ENCODE measurements at places on chromosomes 11 and 22.

GRCh38 chr11:35150454-35150853 is 11.5 kb downstream of the CD44 start:
- DNase-seq, result no peak

DNA sequence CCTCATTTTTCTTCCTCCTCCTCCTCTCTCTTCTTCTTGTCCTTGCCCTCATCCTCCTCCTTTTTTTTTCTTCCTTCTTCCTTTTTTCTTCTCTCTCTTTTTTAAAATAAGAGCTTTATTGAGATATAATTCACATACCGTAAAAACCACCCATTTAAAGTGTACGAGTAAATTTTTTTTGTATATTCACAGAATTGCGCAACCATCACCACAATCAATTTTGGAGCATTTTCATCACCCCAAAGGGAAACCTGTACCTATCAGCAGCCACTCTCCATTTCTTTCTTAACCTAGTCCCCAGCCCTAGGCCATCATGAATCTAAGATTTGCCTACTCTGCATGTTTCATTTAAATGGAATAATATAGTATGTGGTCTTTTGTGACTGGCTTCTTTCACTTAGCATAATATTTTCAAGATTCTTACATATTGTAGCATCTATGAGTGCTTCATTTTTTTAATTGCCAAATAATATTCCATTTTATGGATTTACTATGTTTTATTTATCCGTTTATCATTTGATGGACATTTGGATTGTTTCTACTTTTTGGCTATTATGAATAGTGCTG is 35.0 kb downstream of the CAT start:
- no peak for DNase-seq

DNA sequence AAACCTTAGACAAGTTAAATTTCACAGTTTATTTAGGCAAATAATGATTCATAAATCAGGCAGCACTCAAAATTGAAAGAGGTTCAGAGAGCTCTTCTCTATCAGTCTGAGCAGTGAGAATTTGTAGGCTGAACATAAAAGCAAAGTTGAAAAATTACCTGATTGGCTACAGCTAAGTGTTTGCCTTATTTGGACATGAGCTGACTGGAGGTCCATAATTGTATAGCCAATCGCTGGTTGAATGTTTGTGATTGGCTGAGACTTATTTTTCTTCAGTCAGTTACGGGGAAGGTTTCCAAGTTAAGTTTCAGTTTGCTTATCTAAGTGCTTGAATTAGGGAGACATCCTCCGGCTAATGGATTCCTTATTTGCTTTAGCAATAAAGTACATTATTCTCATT is 527.5 kb downstream of the CNTN5 start:
- DNase-seq, result no peak

- no peak for DNase-seq
These were observed 1.8 kb downstream of the CELF1 start for GRCh38 chr11:47551086-47551485.

GRCh38 chr11:69651834-69652620 is 11.1 kb downstream of the CCND1 start:
- no peak for DNase-seq

DNA sequence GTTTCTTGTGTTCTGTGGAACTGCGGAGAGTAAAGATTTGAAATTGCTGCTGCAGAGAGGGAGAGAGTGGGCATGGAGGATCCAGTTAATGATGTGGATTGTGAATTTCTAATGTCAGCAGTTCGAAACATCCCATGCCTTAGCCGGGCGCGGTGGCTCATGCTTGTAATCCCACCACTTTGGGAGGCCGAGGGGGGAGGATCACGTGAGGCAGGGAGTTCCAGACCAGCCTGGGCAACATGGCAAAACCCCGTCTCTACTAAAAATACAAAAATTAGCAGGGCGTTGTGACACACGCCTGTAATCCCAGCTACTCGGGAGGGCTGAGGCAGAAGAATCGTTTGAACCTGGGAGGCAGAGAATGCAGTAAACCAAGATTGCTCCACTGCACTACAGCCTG is 1.1 kb upstream of the CAVIN3 start:
- no peak for DNase-seq
